ENCODE measurements at places on chromosomes 7 and 10.

- no peak for DNase-seq
Measured at GRCh38 chr10:132537684-132538001, at the start of gene INPP5A. Gene INPP5A, plus strand, starts transcription at chr10:132537787. Its CDS starts 310 bp downstream, at chr10:132538097.

- DNase-seq = no peak
Measured at GRCh38 chr10:77925795-77926565, 575 bp downstream of the DLG5 start.

GRCh38 chr7:18086165-18087025 lies 58.7 kb upstream of the PRPS1L1 start:
- no peak for DNase-seq

DNA sequence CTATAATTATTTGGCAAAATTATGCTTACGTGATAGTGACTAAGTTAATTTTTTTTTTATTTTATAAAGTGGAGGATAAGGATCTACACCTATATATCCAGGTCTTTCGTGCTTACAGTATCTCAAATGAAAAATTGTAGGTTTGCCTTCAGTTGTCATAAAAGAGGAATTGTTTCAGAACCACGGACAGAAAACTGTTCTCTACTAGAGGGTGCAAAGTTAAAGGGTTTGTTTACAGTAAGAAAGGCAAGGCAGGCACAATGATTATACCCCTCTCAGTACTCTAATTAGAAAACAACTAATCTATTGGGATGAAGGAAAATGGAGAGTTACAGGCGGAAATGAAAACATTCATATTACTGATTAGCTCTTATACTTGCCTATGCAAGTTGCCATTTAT lies 1.5 kb downstream of the PCLO start:
- DNase-seq = no peak

DNA sequence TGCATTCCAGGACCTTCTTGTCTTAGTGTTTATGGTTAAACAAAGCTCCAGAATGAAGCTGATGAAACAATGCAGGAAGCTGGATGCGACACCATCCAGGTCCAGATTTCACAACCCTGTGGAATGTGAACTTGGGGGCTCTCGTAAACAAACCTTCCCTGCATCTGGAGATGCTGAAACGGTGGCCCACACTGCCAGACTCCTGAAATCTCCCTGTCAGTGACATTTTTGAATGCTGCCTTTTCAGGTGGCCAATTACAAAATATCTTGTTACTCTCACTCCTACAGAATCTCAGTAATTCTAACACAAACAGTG lies 18.8 kb downstream of the VIPR2 start:
- DNase-seq = no peak

GRCh38 chr7:128774921-128775320 lies 673 bp downstream of the OPN1SW start:
- no peak for DNase-seq

GRCh38 chr7:1931256-1931950 lies 261.3 kb downstream of the ELFN1 start:
- no peak for DNase-seq

- no peak for DNase-seq
Measured at GRCh38 chr7:151020231-151020630, 4.1 kb downstream of the ATG9B start.

- DNase-seq = no peak
Measured at GRCh38 chr7:104231054-104232046, 23.5 kb upstream of the ORC5 start.

- no peak for DNase-seq
Measured at GRCh38 chr10:46520381-46520780, 36.1 kb downstream of the GPRIN2 start.

- no peak for DNase-seq
Measured at GRCh38 chr7:32587411-32587948, 92.2 kb downstream of the AVL9 start.

- no peak for DNase-seq
Measured at GRCh38 chr10:81978238-81978637, 103.2 kb downstream of the NRG3 start.

- DNase-seq = no peak
Measured at GRCh38 chr10:43377424-43377883, 6.0 kb downstream of the FXYD4 start.

- DNase-seq = no peak
Measured at GRCh38 chr7:8263048-8263447, 1.1 kb upstream of the ICA1 start.

GRCh38 chr7:91915401-91916050 lies 25.1 kb upstream of the AKAP9 start:
- no peak for DNase-seq

DNA sequence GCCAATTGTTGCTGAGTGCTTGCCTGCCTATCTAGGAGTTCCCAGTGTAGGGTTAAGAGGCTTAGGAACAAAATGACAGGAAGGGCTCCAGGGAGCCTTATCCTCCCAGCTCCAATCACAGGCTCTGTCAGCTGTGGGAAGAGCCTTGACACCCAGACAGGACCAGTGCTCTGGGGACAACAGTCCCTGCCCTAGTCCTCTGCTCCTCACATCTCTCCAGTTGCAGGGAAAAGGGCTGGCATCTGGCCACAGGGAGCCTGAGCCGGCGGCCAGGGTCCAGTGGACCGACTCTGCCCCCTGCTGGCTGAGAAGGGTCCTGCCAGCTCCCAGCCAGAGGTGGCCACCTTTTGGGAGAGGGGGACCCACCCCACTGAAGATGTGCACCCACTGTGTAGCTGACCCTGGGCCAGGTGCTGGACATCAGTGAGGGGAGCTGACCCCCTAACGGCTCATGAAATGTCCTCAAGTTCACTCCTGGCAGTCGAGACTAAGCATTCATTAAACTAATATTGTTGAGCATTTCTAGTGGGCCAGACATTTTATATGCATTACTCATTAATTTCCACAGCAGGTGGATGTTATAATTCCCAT lies 17.6 kb downstream of the DNAJB12 start:
- no peak for DNase-seq

DNA sequence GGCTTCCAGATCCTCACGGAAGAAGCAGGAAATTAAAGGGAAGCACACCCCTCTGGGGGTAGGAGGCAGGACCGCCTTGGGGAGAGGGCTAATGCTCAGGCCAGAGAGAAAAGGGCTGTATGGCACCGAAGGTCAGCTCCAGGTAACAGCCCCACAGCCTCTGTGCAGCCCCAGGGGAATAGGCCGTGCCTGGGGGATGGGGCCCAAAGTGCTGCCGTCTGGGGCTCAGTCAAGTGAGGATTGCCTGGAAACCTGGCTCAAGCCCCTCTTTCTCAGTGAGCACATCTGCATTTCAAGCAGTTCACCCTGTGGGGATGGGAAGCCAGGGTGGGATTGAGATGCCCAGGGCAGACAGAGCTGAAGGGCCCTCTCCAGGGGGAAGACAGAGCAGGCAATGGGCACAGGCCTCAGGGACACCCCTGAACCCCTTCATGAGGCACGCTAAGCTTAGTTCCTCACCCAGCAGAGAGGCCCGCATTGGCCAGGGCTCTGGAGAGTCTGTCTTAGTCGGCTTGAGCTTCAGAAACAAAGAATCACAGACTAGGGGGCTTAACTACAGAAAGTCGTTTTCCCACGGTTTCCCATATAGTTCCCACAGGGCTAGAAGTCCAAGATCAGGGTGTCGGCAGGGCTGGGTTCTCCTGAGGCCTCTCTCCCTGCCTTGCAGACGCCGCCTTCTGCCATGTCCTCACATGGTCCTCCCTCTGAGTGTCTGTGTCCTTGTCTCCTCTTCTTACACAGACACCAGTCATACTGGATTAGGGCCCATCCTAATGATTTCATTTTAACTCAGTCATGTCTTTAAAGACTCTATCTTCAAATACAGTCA lies 118.2 kb downstream of the PTPN20 start:
- DNase-seq = no peak

DNA sequence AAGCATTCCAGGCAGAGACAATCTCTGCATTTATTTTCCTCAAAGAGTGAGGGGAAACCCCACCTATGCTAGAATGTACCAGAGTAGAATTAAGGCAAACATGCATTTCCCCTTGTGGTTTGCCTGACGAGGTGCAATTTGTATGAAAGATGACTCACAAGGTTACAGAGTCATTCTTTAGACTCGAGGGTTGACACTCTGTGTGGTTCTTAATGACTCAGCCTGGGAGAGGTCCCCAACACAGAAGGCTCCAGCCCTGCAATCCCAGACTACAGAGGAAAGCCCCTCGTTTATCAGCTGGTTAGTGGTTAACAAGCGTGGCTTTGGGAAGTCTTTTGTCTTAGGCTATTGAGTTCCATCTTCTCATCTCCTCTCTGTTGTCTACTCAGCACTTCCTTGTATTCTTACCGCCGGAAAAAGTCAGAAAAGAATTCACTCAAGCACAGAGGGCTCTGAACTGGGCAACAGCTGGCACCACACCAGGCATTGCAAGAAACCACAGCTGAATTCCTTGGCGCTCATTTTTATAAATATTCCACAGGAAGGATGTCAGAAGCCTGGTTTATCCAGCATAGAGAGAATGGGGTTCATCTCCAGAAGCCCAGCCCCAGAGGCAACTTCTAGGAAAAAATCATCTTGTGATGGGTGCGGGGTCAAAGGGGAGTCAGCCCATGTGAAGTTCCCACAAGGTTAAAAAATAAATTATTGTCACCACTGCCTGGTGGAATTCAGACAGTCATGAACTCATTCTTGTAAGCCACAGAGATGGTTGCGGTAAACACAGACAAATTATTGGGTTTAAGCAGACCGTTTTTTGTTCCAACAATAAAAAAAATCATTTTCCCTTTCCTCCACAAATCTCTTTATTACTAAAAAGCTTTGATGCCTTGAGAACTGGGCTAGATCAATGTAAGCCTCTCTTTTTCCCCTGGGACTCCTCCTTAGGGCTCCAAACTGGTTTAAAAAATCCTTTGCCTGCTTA lies 24.5 kb upstream of the SVIL start:
- no peak for DNase-seq

DNA sequence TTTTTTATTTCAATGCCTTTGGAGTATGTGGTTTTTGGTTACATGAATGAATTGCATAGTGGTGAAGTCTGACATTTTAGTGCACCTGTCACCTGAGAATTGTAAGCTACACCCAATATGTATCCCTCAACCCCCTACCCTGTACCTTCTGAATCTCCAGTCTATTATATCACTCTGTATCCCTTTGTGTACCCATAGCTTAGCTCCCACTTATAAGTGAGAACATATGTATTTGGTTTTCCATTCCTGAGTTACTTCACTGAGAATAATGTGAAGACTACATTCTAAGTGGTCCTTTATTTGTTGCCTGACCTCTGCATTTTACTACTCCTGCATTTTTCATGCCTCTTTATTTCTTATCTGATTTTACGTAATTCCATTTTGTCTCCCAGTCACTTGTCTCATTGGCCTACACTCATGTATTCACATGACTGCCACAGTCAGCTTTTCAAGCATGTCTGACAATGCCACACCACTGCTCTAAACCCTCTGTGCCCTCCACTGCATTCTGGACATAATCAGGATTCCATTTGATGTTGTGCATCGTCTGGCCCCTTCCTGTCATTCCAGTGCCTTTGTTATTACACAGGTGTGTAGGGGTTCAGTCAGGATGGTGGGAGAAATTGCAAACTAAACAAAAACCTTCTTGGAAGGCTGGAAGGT lies 1325.5 kb downstream of the XPNPEP1 start:
- DNase-seq = no peak

GRCh38 chr7:47405286-47405904 lies 176.5 kb downstream of the TNS3 start:
- no peak for DNase-seq

GRCh38 chr10:101380353-101381017 lies 26.5 kb downstream of the BTRC start:
- no peak for DNase-seq

DNA sequence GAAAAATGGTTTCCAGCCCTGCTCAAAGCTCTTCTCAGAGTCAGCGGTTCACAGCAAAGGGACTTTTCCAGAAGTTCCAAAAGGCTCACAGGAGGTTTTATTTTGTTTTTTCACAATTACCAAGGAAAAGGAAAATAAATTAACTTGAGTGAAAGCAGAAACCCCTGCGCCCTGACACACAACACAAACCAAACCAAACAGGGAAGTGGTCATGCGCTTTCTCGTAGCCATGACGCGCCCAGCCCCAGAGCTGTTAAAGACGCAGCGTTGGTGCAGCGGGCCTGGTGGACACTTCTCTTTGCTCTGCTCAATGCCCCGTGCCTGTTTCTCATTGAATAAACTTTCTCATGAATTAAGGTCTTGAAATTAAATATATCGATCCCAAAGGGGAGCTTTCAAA lies 134.4 kb upstream of the LYZL2 start:
- DNase-seq = no peak

- DNase-seq = no peak
Measured at GRCh38 chr7:142703655-142704305, 45.5 kb upstream of the PRSS1 start.

DNA sequence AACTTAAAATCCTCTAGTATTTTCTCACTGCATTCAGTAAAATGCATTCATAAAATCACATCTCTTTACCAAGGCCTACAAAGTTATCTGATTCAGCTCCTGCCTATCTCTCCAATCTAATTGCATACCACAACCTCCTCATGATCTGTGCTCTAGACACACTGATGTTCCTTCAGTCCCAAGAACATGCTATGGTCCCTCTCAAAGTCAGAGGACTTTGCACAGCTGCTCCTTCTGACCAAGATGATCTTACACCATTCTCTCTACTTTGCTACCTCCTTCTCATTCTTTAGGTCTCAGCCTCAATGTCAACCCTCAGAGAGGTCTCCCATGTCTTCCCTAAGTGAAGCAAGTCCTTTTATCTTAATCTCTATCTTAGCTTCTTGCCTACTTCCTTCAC lies 45.5 kb downstream of the CAV1 start:
- no peak for DNase-seq

- DNase-seq = no peak
Measured at GRCh38 chr10:75951627-75952026, 520.2 kb downstream of the LRMDA start.

GRCh38 chr10:19412531-19412930 lies 363.9 kb downstream of the MALRD1 start:
- no peak for DNase-seq

GRCh38 chr10:62759599-62760175 lies 44.8 kb upstream of the ADO start:
- no peak for DNase-seq

- no peak for DNase-seq
Measured at GRCh38 chr10:4656576-4657194, 169.3 kb upstream of the AKR1E2 start.

DNA sequence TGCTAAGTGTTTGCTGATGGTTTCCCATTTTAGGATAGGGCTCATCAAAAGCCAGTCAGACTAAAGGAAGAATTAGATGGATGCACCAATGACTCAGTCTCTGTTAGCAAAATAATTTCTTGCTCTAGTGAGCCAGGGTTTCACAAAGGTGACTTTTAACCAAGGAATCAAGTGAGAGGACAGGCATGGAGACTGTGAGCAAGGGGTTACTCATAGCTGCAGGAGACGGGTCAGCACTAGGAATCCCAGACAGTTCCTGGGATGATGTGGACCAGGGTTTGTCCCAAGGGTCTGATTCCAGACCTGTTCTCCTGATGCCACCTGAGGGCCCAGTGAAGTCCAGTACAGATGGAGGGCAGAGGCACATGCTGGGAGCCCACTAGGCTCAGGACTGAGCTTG lies 138.1 kb downstream of the NOC3L start:
- DNase-seq = no peak

- no peak for DNase-seq
Measured at GRCh38 chr7:137231167-137231566, 112.4 kb downstream of the PTN start.
